Gastrocnemius medialis (tissue), 4 donors: ENCODE measurements at places on chromosomes 7 and 10.

DNA sequence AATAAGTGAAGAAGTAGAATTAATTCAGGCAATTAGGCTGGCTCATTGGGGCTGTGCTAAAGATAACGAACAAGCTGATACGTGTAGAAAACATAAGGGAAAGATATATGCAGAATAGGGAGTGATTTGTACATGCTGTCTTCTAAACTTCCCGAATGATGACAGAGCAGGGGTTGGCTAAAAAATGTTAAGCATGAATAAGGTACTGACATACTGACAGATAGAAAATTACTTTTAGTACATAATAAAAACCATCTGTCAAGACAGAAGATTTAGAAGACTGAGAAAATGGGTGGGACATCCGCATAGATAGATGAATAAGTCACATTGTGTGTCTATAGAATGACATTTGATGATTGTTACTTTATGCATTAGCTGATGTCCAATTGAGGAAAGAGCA is 158.8 kb upstream of the ZNF804B start:
- DNase-seq, result no peak

DNA sequence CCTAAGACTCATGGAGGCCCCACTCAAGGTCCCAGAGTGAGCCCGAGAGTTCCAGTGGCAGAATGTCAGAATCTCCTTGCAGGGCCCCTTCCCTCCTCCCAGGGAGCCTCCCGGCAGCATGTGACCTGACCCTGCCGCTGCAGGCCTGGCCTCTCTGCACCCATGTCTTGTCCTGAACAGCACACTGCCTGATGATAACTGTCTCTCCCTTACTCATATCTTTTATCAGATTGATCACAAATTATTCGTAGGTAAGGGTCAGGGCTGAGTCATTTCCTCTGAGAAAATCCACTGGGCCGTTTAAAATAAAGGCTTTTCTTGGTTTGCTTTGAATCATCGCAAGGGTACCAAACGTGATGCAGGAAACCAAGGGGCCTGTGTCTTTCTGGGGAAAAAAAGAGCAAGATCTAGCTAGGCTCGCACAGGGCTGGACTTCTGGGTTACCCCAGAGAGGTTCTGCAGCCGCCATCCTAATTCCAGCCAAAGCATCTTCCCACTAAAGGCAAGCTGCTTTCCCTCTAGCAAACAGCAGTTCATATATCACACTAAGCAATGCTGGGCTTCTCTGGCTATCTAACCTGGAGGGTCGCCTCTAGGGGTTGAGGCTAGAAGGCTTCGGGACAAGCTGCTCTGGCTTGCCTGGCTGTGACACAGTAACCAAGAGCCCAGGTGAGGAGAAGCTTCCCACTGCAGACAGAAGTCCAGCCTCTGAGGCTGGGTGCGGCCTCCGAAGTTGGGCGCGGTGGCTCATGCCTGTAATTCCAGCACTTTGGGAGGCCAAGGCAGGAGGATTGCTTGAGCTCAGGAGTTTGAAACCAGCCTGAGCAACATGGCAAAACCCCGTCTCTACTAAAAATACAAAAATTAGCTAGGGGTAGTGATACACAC is 104.9 kb downstream of the SPDYE5 start:
- no peak for DNase-seq

DNA sequence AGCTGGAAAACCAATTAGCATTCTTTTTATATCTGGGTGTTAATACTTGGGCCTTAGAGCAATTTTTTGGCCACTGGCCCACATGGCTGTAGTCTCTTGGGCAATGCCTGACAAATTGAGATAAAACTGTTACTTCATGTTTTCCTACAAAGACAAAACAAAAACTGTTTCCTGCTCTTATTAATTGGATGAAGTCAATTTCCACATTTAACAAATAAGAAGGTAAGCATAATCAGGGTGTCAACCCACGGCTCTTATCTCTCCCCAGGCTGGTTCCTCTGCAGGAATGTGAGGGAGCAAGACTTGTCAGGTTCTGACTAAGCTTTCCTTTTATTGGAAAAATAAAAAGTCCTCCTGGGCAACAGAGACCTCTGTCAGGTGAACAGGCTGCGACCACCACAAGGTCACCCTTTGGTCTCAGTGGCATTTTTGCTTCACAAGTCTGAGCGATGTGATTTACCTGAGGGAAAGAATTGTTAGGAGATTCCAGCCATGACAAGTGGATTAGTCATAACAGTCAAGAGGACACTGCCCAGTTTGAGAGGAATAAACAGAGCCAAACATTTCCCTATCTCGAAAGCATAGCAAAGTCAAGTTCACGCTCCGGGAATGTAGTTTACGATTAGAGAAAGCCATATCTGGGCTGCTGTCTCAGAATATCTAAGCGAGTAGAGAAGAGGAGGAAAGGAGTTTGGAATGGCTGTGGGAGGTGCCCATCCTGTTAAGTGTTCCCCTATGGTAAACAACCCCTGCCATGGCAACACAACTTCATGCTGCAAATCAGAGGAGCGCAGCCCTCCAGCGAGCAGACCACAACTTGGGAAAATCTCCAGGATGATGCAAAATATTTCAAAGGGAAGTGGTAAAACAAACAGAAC is 144.4 kb downstream of the TES start:
- no peak for DNase-seq

GRCh38 chr10:36202881-36203280 is 560.8 kb upstream of the FZD8 start:
- no peak for DNase-seq

DNA sequence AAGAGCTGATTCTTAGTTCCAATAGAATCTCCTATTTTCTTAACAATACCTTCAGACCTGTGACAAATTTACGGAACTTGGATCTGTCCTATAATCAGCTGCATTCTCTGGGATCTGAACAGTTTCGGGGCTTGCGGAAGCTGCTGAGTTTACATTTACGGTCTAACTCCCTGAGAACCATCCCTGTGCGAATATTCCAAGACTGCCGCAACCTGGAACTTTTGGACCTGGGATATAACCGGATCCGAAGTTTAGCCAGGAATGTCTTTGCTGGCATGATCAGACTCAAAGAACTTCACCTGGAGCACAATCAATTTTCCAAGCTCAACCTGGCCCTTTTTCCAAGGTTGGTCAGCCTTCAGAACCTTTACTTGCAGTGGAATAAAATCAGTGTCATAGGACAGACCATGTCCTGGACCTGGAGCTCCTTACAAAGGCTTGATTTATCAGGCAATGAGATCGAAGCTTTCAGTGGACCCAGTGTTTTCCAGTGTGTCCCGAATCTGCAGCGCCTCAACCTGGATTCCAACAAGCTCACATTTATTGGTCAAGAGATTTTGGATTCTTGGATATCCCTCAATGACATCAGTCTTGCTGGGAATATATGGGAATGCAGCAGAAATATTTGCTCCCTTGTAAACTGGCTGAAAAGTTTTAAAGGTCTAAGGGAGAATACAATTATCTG is 1.6 kb downstream of the LRRTM3 start:
- DNase-seq, result no peak

- no peak for DNase-seq
Observed at GRCh38 chr10:4067531-4067930, 282.5 kb upstream of the KLF6 start.

- no peak for DNase-seq
Observed at GRCh38 chr7:110534241-110534931, 556.5 kb upstream of the LRRN3 start.

GRCh38 chr7:138502023-138502767 is 42.1 kb downstream of the TRIM24 start:
- no peak for DNase-seq

GRCh38 chr10:116629340-116629739 is 8.6 kb downstream of the PNLIPRP2 start:
- DNase-seq, result no peak

DNA sequence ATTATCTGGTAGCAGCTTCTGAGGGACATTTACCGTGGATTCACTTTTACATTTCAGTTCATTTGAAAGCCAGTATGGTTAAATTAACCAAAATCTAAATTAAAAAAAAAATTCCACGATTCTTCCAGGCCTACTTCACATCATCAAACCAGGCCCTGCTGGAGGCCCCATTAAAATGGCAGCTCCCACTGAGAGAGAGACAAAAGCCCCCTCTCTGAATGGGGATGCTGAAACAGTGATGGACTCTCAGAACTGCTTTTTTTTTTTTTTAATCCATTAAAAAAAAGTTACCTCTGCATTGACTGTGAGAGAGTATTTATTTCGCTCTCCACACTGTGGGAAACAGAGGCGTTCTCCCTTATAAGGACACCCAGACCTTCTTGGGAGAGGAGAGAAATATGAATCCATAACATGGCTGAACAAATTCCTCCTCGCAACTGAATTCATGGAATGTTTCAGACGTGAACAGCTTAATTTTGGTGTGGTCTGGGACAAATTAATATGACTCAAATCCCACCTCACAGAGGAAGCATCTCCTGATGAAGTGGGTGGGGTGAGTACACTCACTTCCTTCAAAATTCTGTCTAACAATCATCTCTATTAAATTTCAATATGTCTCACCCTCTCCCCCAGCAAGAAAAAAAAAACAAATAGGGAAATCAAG is 73.5 kb downstream of the SAMD9 start:
- DNase-seq, result no peak

GRCh38 chr7:138880881-138881578 is 83.0 kb upstream of the ATP6V0A4 start:
- DNase-seq, result no peak

DNA sequence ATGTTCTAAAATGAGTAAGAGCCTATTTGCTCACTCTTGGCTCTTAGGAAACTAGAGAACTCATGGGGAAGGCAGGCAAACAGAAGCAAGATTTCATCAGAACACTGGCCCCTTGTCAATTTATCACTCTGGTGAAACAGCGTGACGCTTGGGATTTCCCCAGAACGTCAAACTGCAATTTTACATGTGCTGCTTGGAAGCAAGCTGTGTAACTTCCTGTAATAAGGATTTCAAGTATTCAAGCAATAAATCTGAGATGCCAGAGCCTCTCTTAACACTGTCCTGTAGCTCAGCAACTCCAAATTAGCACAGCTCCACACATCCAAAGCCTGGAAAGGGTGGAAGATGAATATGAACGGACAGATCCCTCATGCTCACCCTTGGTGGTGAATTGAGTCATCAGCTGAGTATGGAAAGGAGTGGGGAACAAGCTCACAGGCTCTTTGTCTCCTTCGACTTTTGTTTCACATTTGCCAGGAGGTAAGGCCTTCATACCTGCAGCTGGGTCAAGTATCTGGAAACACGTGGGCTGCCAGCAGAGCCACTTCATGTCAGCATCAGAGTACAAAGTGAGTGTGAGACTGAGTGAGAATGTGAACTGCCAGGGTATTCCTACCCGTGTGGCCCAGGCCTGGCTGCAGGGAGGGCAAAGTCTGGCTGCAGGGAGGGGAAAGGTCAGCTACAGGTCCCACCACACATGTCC is 140.4 kb upstream of the NAMPT start:
- DNase-seq, result peak; percentile 80

DNA sequence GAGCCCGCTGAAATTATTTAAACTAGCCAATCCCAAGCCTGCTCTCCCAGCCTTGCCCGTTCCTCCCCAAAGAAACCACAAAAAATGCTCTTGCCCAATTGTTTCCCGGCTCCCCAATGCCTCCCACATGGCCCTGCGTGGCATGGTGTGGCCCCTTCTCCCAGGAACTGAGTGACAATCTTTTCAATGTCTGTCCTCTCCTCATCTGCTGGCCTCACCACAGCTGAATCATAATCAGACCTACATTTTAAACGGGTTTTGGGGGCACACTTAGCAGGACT is 201.5 kb downstream of the PRPF18 start:
- DNase-seq, result peak; percentile 19

- no peak for DNase-seq
Observed at GRCh38 chr7:9657257-9657656, 1223.8 kb downstream of the NXPH1 start.

- DNase-seq, result no peak
Observed at GRCh38 chr10:52954407-52954806, 181.8 kb upstream of the MBL2 start.

GRCh38 chr10:15200626-15201025 is 32.1 kb upstream of the NMT2 start:
- no peak for DNase-seq

DNA sequence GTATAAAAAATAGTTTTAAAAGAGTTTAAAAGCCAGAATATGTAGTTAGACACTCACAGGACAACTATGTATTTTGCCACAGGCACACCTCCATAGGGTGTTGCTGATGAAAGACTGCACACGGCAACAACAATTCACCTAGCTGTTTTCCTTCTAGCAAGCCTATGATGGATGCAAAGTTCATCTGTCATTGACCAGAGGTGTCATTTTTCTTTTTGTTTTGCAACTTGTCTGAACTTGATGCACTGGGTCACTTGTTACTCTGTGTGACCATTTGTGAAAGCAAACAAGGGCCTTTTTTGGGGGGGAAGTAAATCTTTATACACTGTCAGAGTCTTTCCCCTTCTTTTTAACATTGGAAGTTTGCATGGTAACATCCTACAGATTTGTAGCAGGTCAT is 258.0 kb upstream of the SEMA3A start:
- DNase-seq, result no peak

DNA sequence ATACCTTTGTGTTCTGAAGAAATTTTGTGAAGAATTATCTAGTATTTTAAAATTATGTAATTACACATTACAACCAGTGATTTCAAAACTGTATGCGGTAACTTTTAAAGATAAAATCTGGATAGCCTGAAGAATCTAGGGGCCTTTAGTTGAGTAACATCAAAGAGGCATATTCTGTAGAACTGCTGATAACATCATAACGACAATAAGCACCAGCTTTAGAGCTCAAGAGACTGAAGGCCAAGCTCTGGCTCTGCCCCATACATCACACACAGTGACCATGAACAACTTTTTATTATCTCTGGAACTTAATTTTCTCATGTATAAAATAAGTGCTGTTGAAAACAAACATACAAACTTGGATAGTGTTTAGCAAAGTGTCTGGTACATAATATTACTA is 121.1 kb upstream of the RHOBTB1 start:
- no peak for DNase-seq

DNA sequence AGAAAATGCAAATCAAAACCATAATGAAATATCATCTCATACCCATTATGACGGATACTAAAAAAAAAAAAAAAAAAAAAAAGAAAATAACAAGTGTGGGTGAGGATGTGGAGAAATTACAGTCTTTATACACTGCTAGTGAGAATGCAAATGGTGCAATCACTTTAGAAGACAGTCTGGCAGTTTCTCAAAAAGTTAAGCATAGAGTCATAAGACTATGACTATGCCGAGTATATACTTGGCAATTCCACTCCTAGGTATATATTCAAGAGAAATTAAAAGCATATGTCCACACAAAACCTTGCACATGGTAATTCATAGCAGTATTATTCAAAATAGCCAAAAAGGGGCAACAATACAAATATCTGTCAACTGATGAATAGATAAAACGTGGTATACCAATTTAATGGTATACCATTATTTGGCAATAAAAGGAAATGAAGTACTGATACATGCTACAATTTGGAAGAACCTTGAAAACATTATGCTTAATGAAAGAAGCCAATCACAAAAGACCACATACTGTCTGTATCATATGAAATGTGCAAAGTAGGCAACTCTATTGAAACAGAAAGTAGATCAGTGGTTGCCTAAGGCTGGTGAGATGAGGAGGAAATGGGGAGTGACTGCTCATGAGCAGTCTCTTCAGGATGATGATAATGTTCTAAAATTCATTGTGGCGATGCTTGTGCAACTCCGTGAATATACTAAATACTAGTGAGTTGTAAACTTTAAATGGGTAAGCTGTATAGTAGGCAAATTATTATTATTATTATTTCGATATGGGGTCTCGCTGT is 90.1 kb upstream of the NANOS1 start:
- DNase-seq, result no peak

GRCh38 chr10:50501478-50501877 is 122.3 kb downstream of the SGMS1 start:
- no peak for DNase-seq
